ENCODE measurements at places on chromosomes 5 and 9. TPM values are rescaled to one million over a fixed set of nuclear protein-coding genes. Genes with fewer than 3 reads are reported as not detected.
A peak's percentile ranks its signal among the peaks of the same experiment; 100 is the strongest.

The OMD gene
- total RNA-seq, result 0.75 TPM

The PIP5K1B gene
- 0.33 TPM for total RNA-seq

The MEF2C gene
- total RNA-seq, result 9.5 TPM

The KCNMB1 gene
- total RNA-seq, result 0.14 TPM

The PCDHGC5 gene
- total RNA-seq, result 1.1 TPM

The FGD3 gene
- total RNA-seq, result 5.5 TPM

The DIAPH1 gene
- 73.9 TPM for total RNA-seq

The TNC gene
- total RNA-seq, result 1.7 TPM

- DNase-seq, result no peak
Observed at GRCh38 chr9:99955606-99956005, 49.2 kb downstream of the STX17 start.

GRCh38 chr5:25416960-25417359 is 772.2 kb upstream of the CDH10 start:
- no peak for DNase-seq

- no peak for DNase-seq
Observed at GRCh38 chr5:39340506-39340905, 23.8 kb downstream of the C9 start.

DNA sequence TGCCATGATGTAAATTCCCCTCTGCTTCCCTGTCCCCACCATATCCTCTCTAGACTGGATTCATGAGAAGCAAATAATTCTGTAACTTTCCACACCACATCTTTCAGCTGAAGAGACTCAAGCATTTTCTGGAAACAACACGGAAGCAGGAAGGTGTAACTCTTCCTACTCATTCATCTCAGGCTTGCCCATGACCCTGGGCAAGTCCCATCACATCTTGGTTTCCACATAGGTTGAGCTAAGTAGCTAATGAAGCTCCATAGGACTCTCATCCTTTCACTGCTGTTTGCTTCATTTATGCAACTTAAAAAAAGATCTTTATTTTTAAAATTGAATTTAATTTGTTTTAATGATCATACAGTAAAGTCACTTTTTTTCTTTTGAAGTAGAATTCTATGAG is 32.7 kb upstream of the STARD4 start:
- DNase-seq, result no peak

- no peak for DNase-seq
Observed at GRCh38 chr5:93406971-93407401, 174.0 kb downstream of the NR2F1-AS1 start.

GRCh38 chr5:83721953-83722901 is 1.6 kb upstream of the HAPLN1 start:
- peak; percentile 67 for DNase-seq

- no peak for DNase-seq
Observed at GRCh38 chr5:100889165-100889743, 13.8 kb downstream of the ST8SIA4 start.

- DNase-seq, result no peak
Observed at GRCh38 chr5:3891113-3891512, 295.5 kb downstream of the IRX1 start.

GRCh38 chr9:6149315-6149714 is 66.3 kb upstream of the IL33 start:
- DNase-seq, result no peak
